Cerebellum (tissue), 4 donors: ENCODE measurements at places on chromosomes 13 and 19. TPM values are rescaled to one million over a fixed set of nuclear protein-coding genes. Genes with fewer than 3 reads are reported as not detected.

- DNase-seq = no peak
Measured at GRCh38 chr13:38430796-38431195, 81.1 kb downstream of the UFM1 start.

- DNase-seq = no peak
Measured at GRCh38 chr13:93680329-93680728, 453.7 kb downstream of the GPC6 start.

DNA sequence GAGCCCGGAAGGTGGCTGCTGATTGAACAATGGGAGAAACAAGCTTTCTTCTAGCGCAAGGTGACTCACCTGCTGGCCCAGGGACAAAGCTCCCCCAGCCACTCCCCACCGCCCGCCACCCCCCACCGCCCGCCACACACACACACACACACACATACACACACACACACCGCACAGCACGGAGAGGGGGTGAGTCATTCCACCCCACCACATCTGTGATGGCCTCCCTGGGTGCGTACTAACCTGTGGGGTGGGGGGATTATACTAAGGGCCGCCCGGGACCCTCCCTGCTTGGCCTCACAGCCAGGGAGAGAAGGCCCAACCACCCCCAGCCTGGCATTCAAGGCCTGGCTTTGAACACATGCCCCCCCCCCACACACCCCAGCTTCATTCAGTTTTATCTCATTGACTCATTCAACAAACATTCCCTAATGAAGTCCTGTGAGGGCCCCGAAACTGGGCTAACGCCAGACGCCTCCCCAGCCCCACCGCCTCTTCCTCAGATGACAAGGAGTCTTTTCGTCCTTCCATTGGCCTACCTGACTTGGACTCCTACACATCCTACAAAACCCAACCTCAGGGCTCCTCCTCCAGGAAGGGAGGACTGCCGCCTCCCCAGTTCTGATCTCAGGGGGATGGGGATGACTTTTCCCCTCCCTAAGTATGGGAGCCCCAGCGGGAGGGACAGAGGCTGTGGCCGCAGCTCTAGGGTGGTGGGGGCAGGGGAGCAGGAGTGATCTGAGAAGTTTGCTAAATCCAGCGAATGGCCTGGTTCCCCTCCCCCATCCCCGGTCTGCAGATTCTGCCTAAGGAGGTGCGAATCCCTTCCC is 5.8 kb upstream of the ONECUT3 start:
- DNase-seq = no peak

- DNase-seq = no peak
Measured at GRCh38 chr13:84487752-84488151, 605.5 kb upstream of the SLITRK1 start.

DNA sequence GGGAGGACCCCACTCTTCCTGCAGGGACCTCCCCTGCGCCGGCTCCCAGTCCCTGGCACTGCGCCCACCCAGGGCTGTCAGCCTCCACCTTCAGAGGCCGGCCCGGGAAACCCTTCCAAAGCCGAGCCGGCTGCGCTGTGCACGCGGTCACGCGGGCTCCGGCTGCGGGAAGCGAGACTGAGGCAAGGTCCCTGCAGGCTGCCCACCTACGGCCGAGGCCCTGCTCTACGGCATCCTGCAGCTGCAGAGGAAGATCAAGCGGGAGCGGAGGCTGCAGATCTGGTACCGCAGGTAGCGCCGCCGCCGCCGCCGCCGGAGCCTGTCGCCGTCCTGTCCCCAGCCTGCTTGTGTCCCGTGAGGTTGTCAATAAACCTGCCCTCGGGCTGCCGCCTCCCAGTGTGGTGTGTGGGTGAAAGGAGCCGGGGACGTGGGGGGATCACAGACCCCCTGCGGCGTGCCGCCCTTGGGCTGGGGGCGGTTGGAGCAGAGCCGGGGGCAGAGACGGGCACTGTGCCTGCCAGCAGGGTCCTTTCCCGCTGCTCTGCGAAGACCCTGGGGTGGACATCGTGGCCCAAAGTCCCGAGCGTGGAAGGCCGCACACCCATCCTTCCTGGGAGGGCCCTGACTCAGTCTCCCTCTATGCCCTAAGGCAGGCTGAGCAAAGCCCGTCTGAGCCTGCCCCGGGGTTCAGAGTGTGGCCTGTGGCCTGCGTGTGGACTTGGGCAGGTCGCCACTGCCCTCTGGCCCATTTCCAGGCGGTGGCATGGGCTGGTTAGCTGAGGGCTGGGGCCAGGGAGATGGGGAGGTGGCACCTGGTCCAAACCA is 5.9 kb downstream of the GAMT start:
- peak; percentile 40 for DNase-seq

- DNase-seq = no peak
Measured at GRCh38 chr13:68176475-68176874, 946.3 kb upstream of the PCDH9 start.

DNA sequence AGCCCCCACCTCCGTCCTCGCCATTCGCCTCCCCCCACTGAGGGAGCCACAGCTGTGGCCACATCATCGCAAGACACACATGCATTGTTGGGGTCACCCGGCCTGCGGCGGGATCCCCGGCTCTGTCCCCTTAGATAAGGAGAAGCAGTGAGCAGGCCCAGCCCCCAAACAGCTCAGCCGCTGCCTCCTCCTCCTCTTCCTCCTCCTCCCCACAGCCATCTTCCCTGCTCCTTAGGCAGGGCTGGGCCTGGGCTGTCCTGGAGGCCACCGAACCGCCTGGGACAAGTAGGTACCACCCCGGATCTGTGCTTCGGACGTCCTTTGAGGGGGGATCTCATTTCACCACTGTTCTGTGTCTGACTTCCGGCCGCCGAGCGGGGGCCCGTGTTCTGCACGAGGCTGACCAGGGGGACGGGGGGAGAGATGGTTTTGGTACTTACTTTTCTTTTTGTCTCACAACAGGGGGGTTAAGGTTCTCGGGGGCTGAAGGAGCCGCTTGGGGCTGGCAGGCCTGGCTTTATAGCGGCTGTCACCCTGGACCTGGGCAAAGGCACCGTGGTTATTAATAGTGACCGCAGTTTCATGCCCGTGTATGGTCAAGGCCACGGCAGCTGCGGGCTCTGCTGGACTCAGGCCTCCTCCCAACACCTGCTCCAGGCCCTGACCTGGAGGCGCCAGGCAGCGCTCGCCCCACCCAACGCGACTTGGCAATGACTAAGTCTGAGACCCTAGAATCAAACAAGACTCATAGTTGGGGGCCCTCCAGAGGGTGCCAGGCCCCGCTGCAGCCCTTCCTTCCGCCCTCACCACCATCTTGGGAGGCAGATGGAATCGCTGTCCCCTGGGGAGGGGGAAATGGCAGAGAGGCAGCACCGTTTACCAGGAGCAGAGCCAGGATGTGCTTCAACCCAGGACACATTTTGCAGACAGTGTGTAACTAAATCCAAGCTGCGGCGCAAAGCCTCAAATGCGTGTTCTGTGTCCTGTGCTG is 18.3 kb downstream of the NMRK2 start:
- DNase-seq = peak; percentile 78

DNA sequence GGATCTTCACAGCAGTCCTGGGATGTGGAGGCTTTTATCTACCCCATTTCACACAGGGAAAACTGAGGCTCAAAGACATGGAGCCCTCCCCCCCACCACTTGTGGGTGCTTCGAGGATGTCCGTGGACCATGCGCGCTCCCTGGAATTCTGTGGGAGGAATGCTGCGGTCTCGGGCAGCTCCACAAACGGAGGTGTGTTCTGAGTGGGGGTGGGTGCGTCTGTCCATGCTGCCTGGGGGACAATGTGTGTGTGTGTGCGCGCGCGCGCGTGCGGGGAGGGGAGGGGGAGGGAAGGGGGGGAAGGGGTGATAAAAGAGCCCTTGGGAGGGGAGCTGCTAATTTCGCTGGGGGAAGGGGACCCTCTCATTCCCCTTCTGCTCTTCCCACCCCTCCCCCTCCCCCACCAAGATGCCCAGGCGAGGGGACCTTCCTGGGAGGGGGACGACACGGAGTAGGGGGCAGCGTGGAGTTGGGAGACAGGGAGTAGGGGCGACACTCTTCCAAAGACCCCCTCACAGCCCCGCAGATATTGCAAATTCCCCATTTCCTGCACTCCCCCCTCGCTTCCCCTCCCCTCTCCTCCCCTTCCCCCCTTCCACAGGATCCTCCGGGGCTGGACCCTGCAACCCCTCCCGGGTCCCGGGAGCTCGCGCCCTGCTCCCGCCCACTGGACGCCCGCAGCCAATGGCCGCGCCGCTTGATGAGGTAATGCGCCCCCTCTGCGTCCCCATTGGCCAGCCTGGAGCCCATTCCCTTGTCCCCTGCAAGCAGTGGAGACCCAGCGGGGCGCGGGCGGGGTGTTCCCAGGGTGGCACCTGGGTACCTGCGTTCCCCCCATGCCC is 18.9 kb upstream of the ZNRF4 start:
- DNase-seq = peak; percentile 96

Gene GSX1
- total RNA-seq = 0.36 TPM

GRCh38 chr13:39038569-39039030 is 344 bp downstream of the NHLRC3 start:
- peak; percentile 33 for DNase-seq
